Brain microvascular endothelial cell (primary cell): ENCODE measurements at places on chromosomes 5 and 9.

DNA sequence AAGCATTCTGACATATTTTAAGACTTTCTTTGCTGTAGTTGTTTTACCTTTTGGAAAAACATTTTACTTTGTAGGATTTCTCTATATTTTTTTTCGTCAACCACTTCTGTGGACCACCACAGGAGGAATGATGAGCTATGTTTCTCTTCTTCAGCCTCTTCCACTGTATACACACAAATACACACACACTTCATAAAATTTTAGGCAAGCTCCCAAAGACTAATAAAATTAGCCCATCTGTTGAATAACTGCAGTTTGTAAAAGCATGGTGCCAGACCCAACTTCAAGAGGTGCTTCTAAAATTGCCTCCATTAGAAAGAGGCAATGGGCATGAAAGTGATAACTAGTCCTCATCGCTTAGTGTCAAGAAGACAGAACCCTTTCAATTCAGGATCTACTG is 4.1 kb upstream of the CEP120 start:
- no peak for DNase-seq

- DNase-seq: no peak
Measured at GRCh38 chr5:174708476-174709207, 15.7 kb upstream of the MSX2 start.

DNA sequence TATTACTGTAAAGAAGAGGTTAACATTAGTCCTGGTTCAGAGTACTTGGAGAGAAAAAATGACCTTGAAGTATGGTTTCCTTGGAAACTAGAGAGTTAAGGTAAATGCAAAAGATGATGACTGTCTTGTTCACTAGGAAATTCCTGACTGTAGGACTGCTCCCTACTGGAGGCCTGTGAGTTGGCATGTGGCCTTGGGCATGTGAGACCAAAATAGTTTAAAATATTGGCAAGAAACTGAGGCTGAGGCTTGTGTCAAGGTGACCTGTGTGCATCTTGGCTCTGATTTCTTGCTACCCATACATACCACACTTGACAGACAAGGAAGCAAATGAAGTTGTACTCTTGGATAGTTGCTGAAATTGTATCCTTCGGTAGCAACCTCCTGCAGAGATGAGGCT is 96.5 kb downstream of the TARS1 start:
- no peak for DNase-seq

- DNase-seq: peak; percentile 85
Measured at GRCh38 chr9:87812375-87813118, 70.1 kb upstream of the SPATA31E1 start.

- DNase-seq: no peak
Measured at GRCh38 chr5:83767409-83767992, 46.8 kb upstream of the HAPLN1 start.

DNA sequence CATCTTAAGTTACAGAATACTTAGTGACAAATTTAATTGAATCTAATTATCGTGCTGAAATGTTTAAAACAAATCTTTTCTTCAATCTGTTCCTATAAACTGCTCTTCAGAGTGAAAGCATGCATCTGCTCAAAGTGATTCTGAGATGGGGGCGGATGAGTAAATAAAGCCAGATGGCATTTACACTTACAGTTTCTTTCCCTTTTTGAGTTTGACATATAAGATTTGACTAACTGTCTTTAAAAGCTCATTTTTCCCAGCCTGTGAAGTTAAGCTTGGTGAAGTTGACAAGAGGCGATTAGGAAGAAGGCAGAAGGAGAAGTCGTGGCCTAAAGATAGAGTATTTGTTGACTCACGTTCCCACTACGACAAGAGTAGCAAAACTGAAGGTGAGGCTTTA is 137.4 kb downstream of the LPAR1 start:
- no peak for DNase-seq

DNA sequence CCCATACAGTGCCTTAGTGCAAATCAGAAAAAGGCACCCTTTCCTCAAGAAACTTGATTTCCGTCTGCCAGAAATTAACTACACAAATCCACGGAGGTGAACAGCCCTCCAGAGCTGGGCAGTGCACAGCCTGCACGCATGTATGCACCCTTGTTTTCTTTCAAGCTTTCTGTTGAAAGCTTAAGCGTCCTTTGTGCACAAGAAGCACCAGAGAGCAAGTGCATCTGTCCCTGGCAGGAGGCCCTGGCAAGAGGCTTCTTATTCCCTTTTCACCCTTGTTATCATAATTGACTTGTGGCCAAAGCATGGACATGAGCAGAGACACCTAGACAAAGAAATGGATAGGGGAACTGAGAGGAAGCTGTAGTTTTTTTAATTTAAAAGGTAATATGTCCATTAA is 47.4 kb upstream of the ATG10 start:
- DNase-seq: no peak

GRCh38 chr9:87718852-87719612 is 6.9 kb upstream of the CTSL start:
- DNase-seq: no peak

DNA sequence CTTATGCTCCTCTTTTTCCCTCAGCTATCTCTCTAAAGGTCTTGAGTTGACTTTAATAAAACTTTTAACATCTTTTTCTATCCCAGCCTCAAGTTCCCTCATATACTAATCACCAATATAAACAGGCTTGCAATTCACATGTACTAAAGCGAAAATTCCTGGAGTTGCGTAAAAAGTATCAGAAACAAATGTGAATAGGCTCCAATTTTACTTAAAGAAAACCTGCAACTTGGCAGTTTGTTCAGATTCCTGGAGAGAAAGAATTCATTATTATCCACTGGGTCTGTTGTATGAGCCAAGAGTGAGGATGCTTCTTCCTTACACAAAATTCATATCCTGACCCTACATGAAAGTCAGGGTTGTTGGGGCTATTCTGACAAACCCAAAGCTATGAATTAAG is 384.2 kb downstream of the DTWD2 start:
- DNase-seq: no peak

DNA sequence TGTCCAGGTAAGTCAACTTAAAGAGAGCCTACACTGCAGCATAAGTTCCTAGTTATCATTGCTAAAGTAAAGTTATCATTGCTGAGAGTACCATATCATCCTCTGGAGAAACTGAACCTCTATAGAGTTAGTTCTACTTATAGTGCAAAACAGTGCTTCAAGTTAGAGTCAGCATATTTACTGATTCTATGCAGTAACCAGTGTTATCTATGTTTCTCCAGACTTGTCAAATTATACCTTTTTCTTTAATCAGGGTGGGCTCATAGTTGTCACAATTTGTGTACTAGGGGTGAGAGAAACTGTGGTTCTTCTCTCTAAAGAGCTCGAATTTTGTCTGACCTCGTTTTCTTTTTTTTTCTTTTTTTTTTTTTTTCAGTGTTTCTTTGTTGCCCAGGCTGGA is 79.6 kb downstream of the ANXA2R start:
- no peak for DNase-seq

DNA sequence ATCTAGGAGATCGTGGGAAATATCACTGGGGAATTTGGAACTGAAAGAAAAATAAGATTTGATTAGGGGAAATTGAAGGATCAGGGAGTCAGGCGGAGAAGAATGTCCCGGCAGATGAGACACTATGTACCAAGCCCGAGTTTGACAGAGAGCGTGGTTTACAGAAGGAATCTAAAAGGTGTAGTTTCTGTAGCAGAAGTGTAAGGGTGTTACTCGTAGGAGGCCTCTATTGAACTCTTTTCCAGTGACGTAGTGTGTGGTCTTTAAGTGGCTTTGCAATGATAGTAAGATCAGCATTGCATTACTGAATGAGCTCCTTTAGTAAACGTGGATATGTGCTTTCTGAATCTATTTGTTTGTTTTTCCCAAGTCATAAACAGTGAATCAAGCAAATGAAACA is 59.3 kb upstream of the CDKN2B start:
- DNase-seq: no peak

GRCh38 chr5:145792840-145793239 is 42.3 kb downstream of the PRELID2 start:
- no peak for DNase-seq

GRCh38 chr9:124758061-124758460 is 13.1 kb downstream of the NR6A1 start:
- no peak for DNase-seq

GRCh38 chr9:18240213-18240612 is 233.7 kb upstream of the ADAMTSL1 start:
- no peak for DNase-seq

GRCh38 chr5:60492958-60493357 is 207.0 kb downstream of the DEPDC1B start:
- DNase-seq: peak; percentile 32

- no peak for DNase-seq
Measured at GRCh38 chr5:176744584-176744965, 65.8 kb upstream of the UNC5A start.

GRCh38 chr9:132575005-132575609 is 7.3 kb upstream of the BARHL1 start:
- DNase-seq: peak; percentile 63

GRCh38 chr9:89409466-89409865 is 88.4 kb downstream of the SEMA4D start:
- DNase-seq: no peak

GRCh38 chr5:123455640-123456039 is 32.4 kb upstream of the CEP120 start:
- no peak for DNase-seq

GRCh38 chr5:170427672-170428236 is 38.6 kb upstream of the KCNMB1 start:
- DNase-seq: no peak
